ENCODE measurements at places on chromosomes 16 and 17.

DNA sequence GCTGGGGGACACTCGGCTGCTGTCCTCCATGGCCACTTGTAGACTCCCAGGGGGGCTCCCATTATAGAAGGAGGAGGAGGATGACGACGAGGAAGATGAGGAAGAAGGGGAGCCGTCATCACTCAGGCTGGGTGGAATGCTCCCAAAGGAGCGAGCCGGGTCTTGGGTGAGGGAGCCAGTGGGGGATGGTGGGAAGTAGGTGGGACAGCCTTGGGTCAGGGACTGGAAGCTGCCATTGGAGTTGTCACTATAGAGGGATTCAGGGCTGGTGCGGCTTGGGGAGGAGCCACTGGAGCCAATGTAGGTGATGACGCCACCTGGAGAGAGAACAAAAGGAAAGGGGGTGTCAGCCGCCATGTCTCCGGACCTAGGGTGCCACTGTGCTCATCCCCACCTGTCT lies 3.3 kb downstream of the NR1D1 start:
- DNase-seq: no peak

GRCh38 chr17:14198575-14198974 lies 38.1 kb downstream of the CDRT15 start:
- DNase-seq: no peak

DNA sequence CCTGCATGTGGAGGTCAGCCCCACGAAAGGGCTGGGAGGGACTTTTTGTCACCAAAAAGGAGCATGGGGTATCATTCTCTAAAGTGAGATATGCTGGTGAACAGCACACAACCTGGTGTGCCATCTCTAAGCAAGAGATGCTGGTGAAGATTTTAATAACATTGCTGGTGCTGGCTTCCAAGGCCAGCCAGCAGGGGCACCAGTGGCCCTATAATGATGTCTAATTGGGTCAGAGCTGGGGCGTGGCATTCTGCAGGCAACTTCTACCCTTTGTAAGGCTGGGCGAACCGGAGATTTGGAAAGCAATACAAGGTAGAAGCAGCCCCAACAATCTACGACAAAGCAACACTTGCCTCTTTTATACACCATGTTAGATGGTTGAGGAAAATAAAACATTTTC lies 16.8 kb downstream of the SDR42E1 start:
- DNase-seq: no peak

DNA sequence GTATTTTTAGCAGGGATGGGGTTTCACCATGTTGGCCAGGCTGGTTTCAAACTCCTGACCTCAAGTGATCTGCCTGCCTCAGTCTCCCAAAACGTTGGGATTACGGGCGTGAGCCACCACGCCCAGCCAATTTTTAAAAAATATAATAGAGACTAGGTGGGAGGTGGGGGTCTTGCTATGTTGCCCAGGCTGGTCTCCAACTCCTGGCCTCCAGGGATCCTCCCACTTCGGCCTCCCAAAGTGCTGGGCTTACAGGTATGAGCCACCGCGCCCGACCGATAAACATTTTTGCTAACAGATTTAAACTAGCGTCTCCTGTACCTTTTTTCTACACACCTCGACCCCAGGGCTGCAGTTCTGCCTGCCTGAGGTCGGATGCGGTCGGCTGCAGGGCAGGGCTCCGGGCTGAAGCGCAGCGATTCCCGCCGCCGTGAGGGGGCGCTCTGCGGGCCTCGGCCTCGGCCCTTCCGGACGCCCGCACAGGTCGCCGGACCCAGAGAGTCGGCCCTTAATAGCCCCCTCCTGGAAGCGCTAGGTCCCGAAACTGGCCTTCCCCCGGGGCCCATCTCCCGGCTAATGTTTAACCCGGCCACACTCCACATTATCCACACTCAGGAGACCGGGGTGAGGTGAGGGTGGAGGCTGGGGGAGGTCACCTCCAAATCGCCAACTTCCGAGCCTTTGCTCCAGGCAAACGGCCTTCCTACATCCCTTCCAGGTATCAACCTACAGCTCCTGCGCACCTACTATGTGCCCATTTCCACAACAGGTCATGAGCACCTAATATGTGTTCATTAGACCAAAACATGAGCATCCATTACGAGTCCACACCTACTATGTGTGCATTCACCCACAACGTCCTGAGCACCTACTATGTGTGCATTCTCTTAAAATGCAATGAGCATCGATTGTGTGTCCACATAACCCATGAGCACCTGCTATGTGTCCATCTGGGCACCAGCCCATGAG lies 2.0 kb upstream of the GLIS2 start:
- no peak for DNase-seq

GRCh38 chr16:84199861-84200260 lies 8.9 kb downstream of the ADAD2 start:
- DNase-seq: no peak
